CD8-positive, alpha-beta T cell (primary cell): ENCODE measurements at places on chromosomes 3 and 15.

DNA sequence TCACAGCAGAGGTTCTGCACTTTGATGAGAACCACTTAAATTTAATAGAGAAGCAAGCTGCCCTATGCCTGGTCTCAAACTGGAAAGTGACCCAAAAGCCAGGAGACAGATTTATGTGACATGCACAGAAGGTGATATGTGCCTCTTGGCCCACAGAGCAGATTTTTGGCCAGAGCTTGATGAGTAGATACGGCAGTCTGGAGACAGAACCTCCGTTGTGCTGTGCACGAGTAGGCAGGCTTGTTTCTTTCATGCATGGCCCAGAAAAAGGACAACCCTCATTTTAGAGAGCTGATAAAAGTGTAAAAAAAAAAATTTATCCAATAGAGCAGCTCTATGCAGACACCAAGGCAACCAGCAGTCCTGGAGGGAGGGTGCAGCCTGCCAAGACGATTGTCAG, 423.1 kb downstream of the CNTN6 start:
- DNase-seq = no peak

DNA sequence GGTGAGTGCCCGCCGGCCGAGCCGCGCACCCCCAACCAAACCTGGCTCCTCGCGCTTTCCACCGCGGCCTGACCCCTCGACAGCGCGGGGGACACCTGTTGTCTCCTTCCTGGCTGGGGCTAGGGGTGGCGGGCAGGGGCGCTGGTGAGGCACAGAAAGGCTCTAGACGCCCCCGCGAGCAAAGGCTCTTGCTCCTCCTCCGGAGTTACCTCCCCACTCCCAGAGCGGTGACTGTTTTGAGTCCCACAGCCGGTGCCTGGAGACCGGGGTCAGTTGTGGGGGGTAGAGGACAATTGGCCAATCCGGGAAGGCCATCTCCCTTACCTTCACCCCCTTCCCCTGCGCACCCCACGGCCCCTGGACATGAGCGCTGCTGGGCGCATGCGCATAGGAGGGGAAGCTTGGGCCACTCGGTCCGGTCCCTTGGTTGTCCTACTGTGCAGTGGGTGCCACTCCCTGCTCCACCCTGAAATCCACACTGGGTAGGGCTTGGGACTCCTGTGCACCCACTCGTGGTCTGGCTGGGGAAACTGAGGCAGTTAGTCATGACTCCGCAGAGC, 554 bp downstream of the CHST13 start:
- DNase-seq = no peak

- no peak for DNase-seq
These were observed 91.9 kb downstream of the THSD4 start for GRCh38 chr15:71207141-71207540.

DNA sequence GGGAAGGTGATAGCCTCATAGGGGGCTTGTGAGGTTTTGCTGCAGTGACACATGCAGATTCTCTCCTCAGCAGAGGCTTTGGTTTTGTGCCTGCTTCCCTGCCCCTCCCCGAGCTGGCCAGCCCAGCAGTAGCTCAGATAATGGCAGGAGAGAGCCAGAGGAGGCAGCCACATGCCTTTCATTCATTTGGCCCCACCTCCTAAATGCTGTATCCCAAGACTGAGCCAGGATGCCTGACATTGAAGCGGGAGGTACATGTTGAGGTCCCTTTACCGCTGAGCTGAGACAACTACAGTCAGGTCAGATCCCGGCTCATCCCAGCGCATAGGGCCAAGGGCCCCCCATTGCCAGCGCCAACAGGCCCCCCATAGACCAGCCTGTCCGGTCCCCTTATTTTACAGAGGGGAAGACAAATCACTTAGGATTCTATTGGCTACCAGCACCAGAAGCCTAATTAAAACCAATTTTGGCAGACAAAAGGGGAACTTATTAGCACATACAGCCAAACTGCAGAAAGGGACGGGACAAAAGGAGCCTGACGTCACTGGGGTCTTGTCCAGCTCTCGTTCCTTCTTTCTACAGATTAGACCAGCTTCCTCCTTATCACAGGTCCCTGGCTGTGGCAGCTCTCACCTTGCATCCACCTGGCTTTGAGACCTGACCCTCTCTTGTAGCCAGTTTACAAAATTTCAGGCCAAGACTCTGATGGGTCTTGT, 12.1 kb upstream of the POLG start:
- no peak for DNase-seq

GRCh38 chr15:74129586-74130154, 716 bp upstream of the ISLR2 start:
- no peak for DNase-seq

- no peak for DNase-seq
These were observed 471.6 kb downstream of the FOXP1 start for GRCh38 chr3:71111784-71112440.

DNA sequence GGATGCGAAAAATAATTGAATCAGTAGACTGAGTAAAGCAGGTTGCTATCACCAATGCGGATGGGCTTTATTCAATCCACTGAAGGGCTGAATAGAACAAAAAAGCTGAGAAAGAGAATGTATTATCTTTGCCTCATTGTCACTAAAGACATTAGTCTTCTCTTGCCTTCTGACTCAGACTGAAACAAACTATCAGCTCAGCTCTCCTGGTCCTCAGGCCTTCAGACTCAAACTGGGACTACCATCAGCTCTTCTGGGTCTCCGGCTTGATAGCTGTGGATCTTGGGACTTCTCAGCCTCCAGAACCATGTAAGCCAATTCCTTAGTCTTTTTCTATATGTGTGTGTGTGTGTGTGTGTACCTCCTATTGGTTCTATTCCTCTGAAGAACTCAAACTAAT, 12.6 kb downstream of the IFT57 start:
- DNase-seq = no peak

DNA sequence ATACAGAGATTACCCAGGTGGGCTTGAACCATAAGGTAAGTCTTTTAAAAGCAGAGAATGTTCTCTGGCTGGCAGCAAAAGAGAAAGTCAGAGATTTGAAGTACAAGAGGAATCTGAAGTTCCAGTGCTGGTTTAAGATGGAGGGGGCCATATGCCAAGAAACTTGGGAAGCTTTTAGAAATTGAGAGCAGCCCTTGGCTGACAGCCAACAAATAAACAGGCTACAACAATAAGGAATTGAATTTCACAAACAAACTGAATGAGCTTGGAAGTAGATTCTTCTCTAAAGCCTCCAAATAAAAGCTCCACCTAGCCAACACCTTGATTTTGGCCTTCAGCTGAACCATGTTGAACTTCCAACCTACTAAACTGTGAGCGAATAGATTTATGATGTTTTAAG, 85.7 kb downstream of the TRIM42 start:
- no peak for DNase-seq

DNA sequence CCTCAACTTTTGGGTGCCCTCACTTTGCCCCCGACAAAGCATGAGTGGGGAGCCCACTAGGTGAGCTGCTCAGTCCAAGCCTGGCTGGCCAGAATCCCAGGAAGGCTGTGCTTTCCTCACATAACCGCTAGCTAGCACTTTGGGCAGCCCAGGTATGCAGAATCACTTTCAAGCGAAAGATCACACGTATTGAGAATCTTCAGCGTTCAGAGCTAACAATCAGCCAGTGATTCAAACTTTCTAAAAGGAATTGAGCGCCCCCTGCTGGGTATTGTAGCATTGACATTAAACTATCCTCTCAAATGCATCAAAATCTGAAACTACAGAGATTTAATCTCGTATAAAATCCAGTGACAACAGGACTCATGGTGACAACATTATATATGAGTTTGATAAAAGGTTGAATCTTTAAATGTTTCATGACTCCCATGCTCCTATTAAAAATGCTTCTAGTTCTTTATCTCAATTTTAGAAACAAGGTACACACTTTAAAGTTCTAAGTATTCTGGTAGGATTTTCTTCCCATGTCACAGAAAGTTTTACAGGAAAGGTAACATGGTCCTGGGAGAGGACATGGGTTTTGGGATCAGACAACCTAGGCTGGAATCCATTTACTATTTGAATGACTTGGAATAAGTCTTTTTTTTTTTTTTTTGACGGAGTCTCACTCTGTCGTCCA, 11.8 kb downstream of the ANAPC13 start:
- DNase-seq = peak; percentile 65

DNA sequence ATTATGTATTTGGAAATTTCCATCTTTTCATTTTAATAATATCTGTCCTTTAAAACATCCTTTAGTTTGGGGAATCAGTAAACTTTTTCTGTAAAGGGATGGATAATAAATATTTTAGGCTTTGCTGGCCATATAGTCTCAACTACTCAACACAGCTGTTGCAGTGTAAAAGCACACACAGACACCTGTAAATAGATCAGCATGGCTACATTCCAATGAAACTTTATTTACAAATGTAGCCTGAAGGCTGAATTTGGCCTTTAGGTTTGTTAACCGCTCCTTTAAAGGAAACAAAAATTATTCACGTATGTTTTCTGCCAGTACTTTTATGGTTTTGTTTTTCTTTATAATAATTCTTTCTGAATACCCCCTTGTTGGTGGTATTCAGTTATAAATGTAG, 184.8 kb downstream of the ADAMTSL3 start:
- DNase-seq = no peak

GRCh38 chr15:38148471-38148870, 104.2 kb upstream of the SPRED1 start:
- no peak for DNase-seq

- no peak for DNase-seq
These were observed 6.6 kb downstream of the PARL start for GRCh38 chr3:183878071-183878470.

GRCh38 chr3:166456286-166456685, 619.1 kb upstream of the BCHE start:
- DNase-seq = no peak

DNA sequence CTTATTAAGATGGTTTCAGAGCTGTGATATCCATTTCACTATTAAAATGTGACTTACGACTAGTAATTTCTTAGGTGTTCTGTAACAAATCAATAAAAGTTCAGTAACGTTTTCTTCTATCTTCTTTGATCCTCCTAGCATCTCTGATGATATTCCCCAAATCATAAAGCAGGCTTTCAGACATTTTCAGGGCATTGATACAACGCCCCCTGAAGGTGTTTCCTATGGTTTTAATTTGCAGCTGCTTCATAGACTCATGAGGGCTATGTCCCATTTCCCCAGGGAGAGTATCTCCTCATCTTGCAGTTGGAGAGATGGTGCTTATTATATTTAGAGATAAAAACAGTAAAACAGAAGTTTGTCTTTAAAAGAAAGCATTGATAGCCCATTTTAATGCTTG, 246.8 kb upstream of the CNTN3 start:
- no peak for DNase-seq

DNA sequence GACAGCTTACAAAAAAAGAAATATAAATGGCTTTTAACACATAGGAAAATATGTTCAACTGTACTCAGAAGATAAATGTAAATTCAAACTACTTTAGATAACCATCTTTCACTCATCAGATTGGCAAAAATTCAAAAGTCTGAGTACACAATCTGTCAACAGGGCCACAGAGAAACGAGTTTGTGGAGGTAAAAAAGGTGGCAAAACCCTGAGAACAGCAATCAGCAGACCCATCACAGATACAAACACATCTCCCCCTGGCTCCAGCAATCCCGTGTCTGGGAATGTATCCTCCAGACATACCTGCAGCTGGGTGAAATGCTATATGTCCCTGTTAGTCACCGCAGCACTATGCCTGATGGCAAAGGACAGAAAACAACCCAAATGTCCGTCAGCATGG, 149.5 kb downstream of the OSBPL10 start:
- DNase-seq = no peak

DNA sequence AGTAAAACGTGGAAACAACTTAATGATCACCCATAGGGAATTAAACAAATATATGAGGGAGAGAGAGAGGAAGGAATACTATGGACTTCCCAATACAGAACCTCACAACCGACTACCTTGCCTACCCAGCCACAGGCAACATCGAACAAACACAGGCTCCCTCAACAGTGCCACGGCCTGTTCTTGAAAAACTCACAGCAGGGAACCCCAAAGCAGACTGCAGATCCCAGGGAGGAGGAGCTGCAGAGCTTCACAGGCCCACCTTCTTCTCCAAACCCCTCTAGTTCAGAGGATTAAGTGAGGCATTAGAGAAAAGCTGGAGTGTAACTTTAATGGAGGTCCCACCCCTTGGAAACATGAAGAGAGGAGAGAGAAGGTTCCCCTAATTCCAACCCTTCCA, 110.2 kb downstream of the ST8SIA2 start:
- no peak for DNase-seq

- DNase-seq = no peak
These were observed 92.3 kb upstream of the ATP2B2 start for GRCh38 chr3:10597733-10598132.

DNA sequence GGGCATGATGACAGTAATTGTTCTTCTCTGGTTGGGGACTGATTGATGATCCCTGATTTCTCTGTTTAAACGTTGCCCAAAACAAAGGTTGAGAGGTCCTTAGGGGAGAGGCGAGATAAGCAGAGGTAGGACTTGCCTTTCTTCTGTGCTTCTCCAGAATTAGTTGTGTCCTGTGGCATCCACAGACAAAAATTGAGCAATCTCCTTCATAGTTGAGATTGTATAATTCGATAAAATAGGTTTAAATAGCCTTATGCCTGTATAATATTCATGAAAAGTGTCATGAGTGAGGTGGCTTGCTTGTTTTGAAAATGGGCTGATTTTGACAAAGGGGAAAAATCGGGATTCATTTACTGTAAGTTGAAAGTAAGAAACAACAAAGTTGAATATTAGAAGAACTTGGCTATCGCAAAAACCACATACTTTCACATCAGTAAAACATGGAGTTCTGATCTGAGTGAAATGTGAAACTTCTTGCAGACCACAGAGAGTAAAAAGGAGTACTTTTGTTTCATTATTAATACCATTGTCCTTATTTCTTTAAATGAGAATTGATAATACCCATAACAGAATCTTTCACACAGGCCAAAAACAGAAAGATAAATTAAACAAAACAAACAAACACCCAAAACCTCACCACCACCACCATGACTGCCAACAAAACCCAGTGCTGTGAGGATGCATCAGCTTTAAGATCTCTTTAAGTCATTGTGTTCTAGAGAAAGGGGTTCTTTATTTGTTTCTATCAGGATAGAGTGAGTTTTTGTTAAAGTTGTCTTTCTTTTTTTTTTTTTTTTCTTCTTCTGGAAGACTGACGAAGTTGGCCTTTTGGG, 155.7 kb downstream of the LPP start:
- DNase-seq = no peak

- DNase-seq = no peak
These were observed 101.1 kb downstream of the GREM1 start for GRCh38 chr15:32818758-32819447.

GRCh38 chr3:399647-400046, 203.1 kb downstream of the CHL1 start:
- no peak for DNase-seq
